Cardiac fibroblast (primary cell): ENCODE measurements at places on chromosomes 13 and 19.

- no peak for DNase-seq
These were observed 265.7 kb downstream of the DLEU7 start for GRCh38 chr13:50577806-50578205.

GRCh38 chr13:34731486-34731885 lies 210.6 kb upstream of the NBEA start:
- DNase-seq = no peak

- DNase-seq = no peak
These were observed 2.0 kb upstream of the INAFM1 start for GRCh38 chr19:47272448-47273312.

DNA sequence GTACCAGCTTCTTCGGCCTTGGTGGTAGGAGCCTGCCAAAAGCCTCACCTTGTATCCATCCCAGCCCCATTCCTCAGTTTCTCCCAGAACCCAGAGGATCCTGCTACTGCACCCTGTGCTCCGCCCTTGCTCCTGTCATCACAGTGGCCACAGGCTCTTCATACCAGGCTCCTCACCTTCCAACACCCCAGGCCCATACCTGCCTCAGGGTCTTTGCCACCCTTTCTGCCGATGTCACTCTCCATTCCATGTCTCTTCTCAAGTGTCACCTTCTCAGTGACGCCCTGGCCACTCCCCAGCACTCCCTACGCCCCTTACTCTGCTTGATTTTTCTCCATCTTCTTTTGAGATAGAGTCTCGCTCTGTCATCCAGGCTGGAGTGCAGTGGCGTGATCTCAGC lies 2.0 kb upstream of the SRRM5 start:
- no peak for DNase-seq

DNA sequence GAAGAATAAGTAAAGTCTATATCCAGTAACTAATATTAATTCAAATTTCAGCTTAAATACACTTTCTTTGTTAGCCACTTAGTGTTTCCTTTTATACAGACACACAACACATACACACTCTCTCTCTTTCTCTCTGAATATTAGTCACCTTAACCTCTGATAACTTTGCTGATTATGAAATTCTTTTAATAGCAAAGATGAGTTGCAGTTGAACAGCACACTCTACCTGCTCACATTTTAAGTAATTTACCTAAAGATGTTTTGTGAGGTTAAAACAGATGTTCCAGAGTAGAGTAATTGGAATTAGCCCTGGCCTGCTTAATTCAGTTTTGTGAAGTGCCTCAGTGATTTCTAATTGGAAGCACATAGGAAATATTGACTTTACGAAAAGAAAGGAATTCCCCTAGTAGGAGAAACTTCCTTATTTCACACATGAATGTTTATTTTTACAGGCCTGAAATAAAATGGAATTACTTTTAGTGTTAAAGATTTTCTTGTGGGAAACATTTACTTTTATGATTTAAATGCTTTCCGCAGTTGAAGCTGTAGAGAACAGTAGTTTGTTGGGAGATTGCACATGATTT lies 184.3 kb downstream of the MYO16 start:
- DNase-seq = no peak

DNA sequence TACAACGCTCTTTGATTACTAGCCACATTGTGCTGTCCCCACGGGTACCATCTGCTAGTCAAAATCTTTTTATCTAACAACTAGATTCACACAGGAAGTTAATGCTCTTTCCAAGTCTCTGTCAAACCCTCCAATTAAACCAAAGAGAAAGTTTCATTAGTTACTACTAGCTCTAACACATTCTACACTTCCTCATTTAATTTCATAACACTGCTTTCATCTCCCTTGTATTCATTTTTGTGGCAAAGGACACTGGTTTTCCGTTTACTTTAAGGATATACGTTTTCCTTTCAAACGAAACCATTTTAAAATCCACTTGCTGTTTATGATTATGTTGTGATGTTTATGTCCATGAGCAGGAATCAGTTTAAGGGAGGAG lies 5.3 kb downstream of the DYRK1B start:
- no peak for DNase-seq

GRCh38 chr13:42420304-42420703 lies 148.4 kb downstream of the AKAP11 start:
- no peak for DNase-seq

- DNase-seq = peak; percentile 75
These were observed 38.7 kb upstream of the C1QTNF9 start for GRCh38 chr13:24270639-24271141.

DNA sequence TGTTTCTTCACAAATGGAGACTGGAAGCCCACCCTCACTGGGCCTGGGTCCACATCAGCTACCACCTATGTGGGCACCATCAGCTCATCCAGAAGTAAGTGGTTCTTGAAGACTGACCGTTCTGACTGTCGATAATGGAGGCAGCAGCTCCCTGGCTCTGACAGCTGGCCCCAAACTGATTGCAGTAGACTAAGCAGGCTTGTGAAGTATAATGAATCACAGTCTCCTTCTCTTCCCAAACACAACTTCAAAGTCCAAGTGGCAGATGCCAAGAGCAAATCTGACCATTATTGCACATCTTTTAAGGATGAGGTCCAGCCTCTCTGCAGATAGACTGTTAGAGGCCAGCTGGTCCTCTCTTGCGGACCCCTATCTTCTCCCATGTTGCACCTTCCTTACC lies 574.4 kb upstream of the KLF12 start:
- no peak for DNase-seq

DNA sequence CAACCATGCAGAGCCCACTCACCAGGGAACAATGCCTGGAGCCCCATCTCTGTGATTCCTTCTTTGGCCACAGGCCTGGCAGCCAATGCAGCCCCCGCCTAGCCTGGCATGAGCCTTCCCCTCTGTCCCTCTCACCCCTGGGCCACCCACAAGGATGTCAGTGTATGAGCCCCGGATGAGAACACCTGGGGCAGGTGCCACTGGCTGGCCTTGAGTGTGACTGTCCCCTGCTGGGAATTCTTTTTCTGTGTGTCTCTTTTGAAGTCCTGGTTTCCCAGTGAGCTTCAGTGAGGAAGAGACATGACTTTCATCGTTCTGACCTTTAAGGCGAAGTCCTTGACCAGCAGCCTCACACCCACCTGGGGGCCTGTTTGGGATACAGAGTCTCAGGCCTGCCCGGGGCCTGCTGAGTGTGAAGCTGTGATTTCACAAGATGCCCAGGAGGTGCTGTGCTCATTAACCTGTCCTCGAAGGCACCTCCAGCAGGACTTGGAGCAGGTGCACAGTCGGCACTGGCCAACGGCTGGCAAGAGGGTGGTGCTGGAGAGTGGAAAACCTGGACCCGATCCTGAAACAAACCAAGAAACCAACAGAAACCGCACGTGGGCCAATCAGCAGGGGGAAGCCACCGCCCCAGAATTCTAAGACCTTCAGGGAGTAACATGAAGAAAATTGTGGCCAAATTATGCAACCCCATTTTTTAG lies 27.4 kb upstream of the SPACA7 start:
- DNase-seq = no peak

- DNase-seq = no peak
These were observed 163.1 kb upstream of the MIR17HG start for GRCh38 chr13:91184244-91184926.

DNA sequence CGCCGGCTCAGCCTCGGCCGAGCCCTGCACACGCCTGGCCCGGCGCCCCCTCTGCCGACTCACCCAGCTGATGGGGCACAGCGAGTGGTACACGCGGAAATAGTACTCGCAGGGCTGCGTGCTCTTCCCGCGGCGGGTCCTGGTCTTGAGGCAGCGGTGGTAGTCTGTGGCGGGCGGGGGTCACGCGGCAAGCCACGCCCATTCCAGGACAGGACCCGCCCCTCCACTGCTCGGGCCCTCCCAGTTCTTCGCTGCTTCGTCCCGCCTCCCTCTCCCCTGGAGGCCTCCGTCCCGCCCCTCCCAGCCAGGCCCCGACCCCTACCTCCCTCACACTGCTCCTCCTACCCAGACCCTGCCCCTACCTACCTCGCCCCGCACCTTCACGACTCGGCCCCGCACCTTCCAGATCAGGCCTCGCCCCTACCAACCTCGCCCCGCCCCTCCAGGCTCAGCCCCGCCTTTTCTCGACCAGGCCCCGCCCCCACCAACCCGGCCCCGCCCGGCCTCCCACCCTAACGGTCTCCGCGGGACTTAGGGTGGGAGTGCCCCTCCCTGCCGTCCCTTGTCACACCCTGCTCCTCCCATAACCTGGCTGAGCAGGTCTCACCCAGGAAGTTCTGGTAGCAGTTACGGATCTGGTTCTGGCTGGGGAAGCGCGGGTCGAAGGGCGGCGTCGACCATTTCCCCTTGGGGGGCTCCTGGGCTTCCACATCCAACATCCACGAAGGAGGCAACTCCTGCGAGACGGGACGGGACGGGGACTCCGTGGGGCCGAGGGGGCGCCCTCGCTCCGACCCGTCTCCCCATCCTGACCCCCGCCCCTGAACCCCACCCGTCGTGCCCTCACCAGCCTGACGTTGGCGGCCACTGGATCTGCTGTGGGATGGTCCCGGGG lies 469 bp downstream of the COX6B2 start:
- peak; percentile 28 for DNase-seq

GRCh38 chr13:43272851-43273250 lies 249.5 kb downstream of the DNAJC15 start:
- DNase-seq = no peak

- DNase-seq = no peak
These were observed 60.5 kb downstream of the PCCA start for GRCh38 chr13:100149389-100149788.

DNA sequence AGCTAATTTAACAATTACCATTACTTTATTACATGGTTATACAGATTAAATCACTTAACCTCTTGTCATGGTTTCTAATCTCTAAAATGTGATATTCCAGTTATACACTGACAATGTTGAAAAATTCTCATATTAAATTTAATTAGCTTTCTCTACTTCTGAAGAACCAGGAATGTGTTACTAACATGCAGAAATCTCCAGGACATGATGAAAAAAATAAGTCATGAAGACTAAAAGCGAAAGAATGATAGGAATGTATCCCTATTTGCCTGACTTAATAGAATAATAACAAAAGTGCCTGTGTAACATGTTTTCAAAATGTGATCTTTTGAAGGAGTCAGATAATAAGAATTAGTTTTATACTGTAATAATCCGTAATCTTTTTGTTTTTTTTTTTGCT lies 2823.7 kb upstream of the PCDH20 start:
- DNase-seq = peak; percentile 79

DNA sequence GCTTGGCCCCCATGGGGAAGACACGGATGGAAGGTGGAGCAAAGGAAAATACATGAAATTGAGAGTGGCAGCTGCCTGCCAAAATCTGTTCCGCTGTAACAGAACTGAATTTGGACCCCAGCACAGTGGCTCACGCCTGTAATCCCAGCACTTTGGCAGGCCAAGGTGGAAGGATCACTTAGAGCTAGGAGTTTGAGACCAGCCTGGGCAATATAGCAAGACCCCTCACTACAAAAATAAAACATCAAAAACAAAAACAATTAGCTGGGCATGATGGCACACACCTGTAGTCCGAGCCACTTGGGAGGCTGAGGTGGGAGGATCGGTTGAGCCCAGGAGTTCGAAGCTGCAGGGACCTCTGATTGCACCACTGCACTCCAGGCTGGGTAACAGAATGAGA lies 9.4 kb downstream of the PALM3 start:
- no peak for DNase-seq

DNA sequence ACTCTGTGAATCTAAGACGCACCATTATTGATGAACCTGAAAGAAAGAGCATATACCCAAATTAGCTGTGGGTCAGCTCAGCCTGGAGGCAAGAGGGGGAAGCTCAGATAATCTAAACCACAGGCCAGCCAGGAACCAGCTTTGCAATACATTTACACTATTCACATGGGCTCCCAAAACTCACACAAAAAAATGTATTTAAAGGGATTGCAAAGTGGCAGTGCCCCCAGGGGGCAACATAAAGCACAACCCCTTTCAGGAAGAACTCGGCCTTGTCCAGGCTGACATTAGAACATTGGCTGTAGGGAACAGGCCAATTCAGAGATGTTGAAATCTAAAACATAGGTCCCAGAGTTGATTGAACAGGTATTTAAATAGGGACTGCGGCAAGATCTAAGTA lies 3.2 kb upstream of the PROZ start:
- DNase-seq = no peak

DNA sequence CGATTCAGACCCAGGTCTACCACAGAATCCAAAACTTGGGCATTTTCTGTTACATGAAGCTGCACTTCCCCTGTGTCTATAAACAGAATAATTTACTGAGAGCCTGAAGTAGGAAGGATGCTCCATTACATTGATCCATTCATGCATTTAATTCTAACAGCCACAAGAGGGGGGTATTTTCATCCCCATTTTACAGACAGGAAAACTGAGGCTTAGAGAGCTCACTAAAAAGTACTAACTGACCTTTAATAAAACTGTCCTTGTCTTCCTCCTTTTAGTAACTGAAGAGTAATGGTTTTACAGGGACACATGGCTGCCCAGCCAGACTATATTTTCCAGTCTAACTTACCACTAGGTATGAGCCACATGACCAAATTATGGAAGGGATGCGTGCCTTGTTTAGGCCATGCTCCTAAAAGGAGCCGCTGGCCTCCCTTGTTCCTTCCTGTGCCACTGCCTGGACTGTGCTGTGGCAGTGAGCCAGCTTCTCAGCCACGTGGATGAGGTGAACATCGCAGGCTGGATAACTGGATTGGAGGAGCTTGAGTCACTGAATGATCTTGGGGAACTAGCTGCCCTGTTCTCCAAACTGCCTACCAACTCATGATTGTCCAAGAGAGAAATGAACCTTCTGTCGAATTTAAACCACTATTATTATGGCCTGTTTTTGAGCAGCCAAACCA lies 108.3 kb downstream of the DOCK9 start:
- DNase-seq = peak; percentile 24

- peak; percentile 82 for DNase-seq
These were observed at the start of gene DNAJC15 for GRCh38 chr13:43023289-43023963. Gene DNAJC15 (plus strand): TSS chr13:43023586. CDS start chr13:43023627, 41 bp downstream.

GRCh38 chr19:13207846-13208671 lies 57.8 kb downstream of the IER2 start:
- peak; percentile 78 for DNase-seq

- no peak for DNase-seq
These were observed 12.7 kb upstream of the LILRA5 start for GRCh38 chr19:54325631-54326030.

DNA sequence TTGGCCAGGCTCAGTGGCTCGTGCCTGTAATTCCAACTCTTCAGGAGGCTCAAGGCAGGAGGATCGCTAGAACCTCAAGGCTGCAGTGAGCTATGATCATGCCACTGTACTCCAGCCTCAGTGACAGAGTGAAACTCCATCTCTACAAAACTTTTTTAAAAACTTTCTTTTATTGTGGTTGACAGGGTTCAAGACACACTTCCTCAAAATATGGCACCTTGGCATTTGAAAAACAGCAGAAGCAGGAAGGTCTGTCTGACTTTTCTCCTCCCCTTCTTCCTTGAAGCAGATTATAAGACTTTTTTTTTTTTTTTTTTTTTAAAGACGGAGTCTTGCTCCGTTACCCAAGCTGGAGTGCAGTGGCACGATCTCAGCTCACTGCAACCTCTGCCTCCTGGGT lies 100.3 kb downstream of the TM9SF2 start:
- no peak for DNase-seq

GRCh38 chr13:33217256-33217655 lies 68.3 kb downstream of the STARD13 start:
- DNase-seq = no peak

- DNase-seq = no peak
These were observed 9.2 kb downstream of the ZNF223 start for GRCh38 chr19:44061038-44061437.
